WTC11 (cell line): ENCODE measurements at places on chromosomes 12 and 14. TPM values are rescaled to one million over a fixed set of nuclear protein-coding genes. Genes with fewer than 3 reads are reported as not detected.

The ACVRL1 gene
- 0.64 to 1.5 TPM (median 0.98 TPM) in 3 replicates for total RNA-seq

The CFAP251 gene
- total RNA-seq: 2.9 to 3.1 TPM (median 3.0 TPM) in 3 replicates

The ANG gene
- total RNA-seq: 4.8 to 5.2 TPM (median 4.9 TPM) in 3 replicates

The KRT72 gene
- total RNA-seq: 0.11 TPM in 1 of 3 replicates, not detected in the others

The PRB2 gene
- total RNA-seq: not detected in 3 replicates

The STAT2 gene
- 53.2 to 54.5 TPM (median 54.5 TPM) in 3 replicates for total RNA-seq

The KRT71 gene
- total RNA-seq: not detected in 3 replicates

The DHH gene
- 0.15 TPM in 1 of 3 replicates, not detected in the others for total RNA-seq

The KLRD1 gene
- total RNA-seq: 0.16 to 0.71 TPM (median 0.55 TPM) in 3 replicates

The C12orf42 gene
- total RNA-seq: 0.25 to 0.37 TPM (median 0.32 TPM) in 3 replicates

The PDE6H gene
- not detected in 3 replicates for total RNA-seq

The TAS2R14 gene
- total RNA-seq: 1.1 to 1.3 TPM (median 1.1 TPM) in 3 replicates

The HOXC13 gene
- total RNA-seq: 0.09 TPM in 1 of 3 replicates, not detected in the others

The SELPLG gene
- 0.18 to 0.46 TPM (median 0.21 TPM) in 3 replicates for total RNA-seq

The SLC39A5 gene
- total RNA-seq: 0.26 to 0.62 TPM (median 0.46 TPM) in 3 replicates

The NUAK1 gene
- 10.3 to 15.9 TPM (median 12.3 TPM) in 3 replicates for total RNA-seq

The NCKAP5L gene
- total RNA-seq: 22.1 to 27.8 TPM (median 22.4 TPM) in 3 replicates

The LGR5 gene
- total RNA-seq: 0.09 to 0.55 TPM (median 0.17 TPM) in 3 replicates

The TPPP2 gene
- 0.35 to 0.60 TPM in 2 of 3 replicates, not detected in the other for total RNA-seq

The ASCL1 gene
- 0.07 to 0.14 TPM (median 0.07 TPM) in 3 replicates for total RNA-seq

The AQP6 gene
- total RNA-seq: 0.09 to 0.21 TPM (median 0.18 TPM) in 3 replicates

The GLIPR1L1 gene
- 0.69 TPM in 1 of 3 replicates, not detected in the others for total RNA-seq

The FGF23 gene
- total RNA-seq: 0.24 to 0.82 TPM (median 0.60 TPM) in 3 replicates

The SMIM41 gene
- total RNA-seq: 0.14 to 0.21 TPM in 2 of 3 replicates, not detected in the other

The GPR162 gene
- total RNA-seq: 7.3 to 9.3 TPM (median 8.2 TPM) in 3 replicates

The METTL17 gene
- total RNA-seq: 79.5 to 98.1 TPM (median 90.8 TPM) in 3 replicates

The KRT83 gene
- not detected in 3 replicates for total RNA-seq

The EML5 gene
- 0.66 to 1.2 TPM (median 0.85 TPM) in 3 replicates for total RNA-seq

The SPTLC2 gene
- total RNA-seq: 38.2 to 40.1 TPM (median 39.6 TPM) in 3 replicates

The RBM23 gene
- 42.4 to 49.4 TPM (median 47.4 TPM) in 3 replicates for total RNA-seq

The PPFIA2 gene
- total RNA-seq: 0.92 to 1.8 TPM (median 1.1 TPM) in 3 replicates

The KLRC3 gene
- not detected in 3 replicates for total RNA-seq

The GSG1 gene
- 0.21 to 0.28 TPM in 2 of 3 replicates, not detected in the other for total RNA-seq

The TAMALIN gene
- total RNA-seq: 5.5 to 7.1 TPM (median 6.1 TPM) in 3 replicates

The USP5 gene
- total RNA-seq: 141 to 158 TPM (median 149 TPM) in 3 replicates

The KCNH5 gene
- 0.60 to 1.4 TPM (median 0.76 TPM) in 3 replicates for total RNA-seq
